ENCODE measurements at places on chromosomes 13 and 19. TPM values are rescaled to one million over a fixed set of nuclear protein-coding genes. Genes with fewer than 3 reads are reported as not detected.
A peak's percentile ranks its signal among the peaks of the same experiment; 100 is the strongest.

ATG4D gene
- 12.5 TPM for total RNA-seq

CNFN gene
- not detected for total RNA-seq

- peak; percentile 10 for DNase-seq
These were observed 12.1 kb upstream of the CEACAM8 start for GRCh38 chr19:42606660-42607351.

DNA sequence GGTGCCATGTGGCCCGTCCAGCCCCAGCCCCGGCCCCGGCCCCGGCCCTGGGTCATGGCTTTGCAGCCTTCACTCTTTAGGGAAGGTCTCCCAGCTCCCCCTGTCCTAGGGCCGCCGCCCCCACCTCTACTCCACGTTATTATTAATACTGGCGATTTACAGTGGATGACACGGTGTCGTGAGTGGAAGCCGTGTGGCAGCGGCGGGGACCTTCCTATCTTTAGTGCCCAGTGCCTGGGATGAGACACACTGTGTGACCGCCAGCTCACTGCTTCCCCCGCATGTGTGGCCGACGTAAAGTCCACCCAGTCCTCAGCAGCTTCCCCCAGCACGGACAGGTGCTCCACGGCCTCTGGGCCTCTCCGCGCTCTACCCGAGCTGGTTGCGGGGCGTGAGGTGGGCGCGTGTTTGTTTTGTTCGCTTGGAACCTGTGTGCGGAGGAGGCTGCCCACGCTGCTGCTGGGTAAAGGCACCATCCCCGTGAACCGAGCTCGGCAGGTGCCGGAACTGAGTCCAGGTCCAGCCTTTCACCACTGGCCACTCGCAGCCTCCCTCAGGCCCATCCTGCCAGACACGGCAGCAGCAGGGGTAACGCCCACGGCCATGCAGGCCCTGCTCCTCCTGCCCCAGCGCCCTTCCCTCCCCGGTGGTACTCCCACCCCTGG, 70.9 kb upstream of the MCF2L start:
- no peak for DNase-seq

- no peak for DNase-seq
These were observed at the start of gene TTC9B for GRCh38 chr19:40217934-40218890. TSS of gene TTC9B (minus strand) at chr19:40218384. CDS start at chr19:40218381, 3 bp downstream.

DNA sequence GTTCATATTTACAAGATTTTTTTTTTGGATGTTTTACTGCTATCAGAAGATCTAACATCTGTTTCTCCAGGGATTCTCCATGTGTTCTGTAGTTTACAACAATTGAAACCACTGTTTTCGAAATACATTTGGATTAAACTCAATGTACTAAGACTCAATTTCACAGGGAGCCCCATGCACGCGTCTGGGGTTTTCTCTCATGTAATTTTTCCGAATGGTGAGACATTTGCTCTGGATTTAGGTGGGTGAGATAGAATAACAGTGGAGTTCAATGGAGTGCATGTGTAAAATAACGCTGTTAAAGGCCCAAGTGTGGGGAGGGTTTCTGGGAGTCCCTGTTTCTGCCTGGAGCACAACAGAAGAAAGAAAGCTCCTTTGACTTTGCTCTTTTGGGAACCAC, 330.3 kb downstream of the TSHZ3 start:
- no peak for DNase-seq

GRCh38 chr13:45623516-45624090, 8.1 kb upstream of the ERICH6B start:
- no peak for DNase-seq

GRCh38 chr13:87333599-87333998, 337.6 kb upstream of the SLITRK5 start:
- DNase-seq: no peak

GRCh38 chr13:98221234-98221633, 44.2 kb upstream of the RNF113B start:
- no peak for DNase-seq

DNA sequence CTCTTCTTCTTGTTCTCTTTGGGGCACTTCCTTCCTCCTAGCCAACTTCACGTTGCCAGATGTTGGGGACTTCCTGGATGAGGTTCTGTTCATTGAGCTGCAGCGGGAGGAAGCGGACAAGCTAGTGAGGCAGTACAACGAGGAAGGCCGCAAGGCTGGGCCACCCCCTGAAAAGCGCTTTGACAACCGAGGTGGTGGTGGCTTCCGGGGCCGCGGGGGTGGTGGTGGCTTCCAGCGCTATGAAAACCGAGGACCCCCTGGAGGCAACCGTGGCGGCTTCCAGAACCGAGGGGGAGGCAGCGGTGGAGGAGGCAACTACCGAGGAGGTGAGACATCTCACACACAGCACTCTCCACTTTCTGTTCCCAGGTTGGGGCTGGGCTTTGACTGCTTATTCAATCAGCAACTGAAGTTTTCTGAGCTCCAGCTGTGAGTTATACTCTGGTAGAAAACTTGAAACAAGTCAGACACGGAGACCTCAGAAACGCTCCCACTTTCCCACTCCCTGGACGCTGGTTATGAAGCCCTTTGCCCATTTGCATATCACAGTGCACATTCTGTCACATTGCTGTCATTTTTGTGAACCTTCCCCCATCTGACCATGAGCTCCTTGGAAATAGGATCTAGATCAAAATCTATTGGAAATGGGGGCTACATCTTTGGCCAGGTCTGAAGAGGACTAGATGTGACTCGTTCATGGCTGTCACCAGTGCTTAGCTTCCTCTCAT, 7.2 kb upstream of the CCDC97 start:
- no peak for DNase-seq

All from pulmonary artery endothelial cell (primary cell).